GF-D8 (cell line): ENCODE measurements at places on chromosomes 3 and 15.

DNA sequence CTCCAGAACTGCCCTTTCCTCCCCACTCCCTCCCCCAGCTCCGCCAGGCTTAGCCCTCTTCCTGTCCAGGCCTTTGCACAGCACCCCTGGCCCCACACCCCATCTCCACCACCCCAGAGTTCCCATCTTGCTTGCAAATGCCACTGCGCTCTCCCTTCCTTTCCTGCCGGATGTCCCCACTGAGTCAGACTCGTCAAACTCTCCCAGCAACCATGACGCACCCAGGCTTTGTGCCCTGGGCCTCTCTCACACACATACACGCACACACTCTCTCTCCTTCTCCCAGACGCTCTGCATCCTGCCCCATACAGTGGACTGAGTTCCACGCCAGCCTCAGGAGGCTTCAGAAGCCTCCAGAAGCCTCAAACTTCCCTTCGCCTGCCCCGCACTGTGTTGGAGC is 2.8 kb upstream of the CCDC9B start:
- no peak for DNase-seq

GRCh38 chr3:14261229-14261628 is 82.6 kb downstream of the LSM3 start:
- DNase-seq, result no peak

DNA sequence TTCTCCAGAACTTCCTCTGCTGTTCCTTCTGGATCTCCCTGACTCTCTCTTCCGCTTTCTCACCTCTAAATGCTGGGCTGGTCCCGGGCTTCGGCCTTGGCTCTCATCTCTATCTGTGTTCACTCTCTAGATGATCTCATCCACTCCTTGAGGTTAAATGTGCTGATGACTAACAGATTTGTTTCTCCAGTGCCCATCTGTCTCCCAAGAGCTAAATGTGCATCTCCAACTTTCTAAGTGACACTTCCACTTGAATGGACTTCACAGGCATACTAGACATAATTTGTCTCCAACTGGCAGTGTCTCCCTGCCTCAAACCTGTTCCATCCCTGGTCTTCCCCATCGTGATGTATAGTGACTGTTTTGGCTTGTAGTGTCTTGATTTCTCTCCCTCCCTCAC is 95.3 kb downstream of the ITPR1 start:
- no peak for DNase-seq

- DNase-seq, result no peak
Measured at GRCh38 chr3:172965256-172965655, 175.8 kb downstream of the SPATA16 start.

DNA sequence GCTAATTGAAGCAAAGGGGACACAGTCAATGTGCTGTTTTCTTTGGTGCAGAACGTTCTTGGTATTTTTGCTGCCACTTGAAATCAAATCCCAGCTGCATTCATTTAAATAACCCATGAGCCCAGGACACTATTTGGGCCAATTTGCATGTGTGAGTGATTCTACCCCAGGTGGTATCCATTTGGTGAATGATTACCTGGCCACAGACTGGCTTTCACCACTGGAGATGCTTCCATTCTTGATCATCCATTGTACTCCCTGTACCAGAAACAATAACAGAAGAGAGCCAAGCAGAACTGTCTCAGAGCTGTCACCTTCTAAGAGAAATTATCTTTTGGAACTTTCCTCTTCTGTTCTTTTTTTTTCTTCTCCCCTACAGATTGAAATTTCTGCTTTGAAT is 139.7 kb upstream of the RARB start:
- no peak for DNase-seq

GRCh38 chr3:119069725-119070124 is 35.1 kb upstream of the IGSF11 start:
- DNase-seq, result no peak

- no peak for DNase-seq
Measured at GRCh38 chr3:96700322-96701315, 113.8 kb upstream of the EPHA6 start.

- DNase-seq, result no peak
Measured at GRCh38 chr3:78666470-78666800, 1101.4 kb downstream of the ROBO1 start.

DNA sequence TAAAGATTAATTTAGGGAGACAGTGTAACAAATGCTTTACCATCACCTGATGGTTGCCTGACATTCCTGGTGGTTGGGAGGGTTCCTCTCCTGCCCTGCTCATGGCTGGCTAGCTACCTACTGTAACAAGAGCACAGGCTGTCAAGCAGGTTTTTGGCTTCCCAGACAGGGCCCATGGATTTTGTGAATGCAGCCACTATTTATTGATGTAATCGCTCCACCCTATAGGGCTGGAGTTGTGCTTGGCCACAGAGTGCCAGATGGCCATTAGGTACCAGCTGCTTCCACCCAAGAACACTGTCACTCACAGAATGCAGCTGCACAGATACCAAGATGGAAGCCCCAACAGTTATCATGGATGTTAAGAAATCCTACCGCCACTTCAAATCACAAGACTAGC is 31.0 kb upstream of the KLHL25 start:
- no peak for DNase-seq

DNA sequence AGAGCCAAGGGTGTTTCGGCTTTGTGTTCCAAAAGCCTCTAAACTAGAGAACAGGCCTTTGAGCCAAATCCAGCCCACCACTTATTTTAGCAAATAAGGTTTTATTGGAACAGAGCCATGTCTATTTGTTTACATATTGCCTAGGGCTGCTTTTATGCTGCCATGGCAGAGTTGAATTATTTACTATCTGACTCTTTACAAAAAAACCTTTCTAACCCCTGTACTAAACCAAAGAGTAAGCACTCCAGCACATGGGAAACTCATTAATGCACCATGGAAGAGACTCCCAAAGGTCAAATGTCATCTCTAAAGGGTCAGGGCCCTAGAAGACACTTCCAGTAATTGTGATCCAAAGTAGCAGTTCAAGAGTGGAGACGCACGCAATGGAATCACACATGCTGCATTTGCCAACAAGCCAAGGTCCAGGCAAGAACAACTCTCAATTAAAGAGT is 22.3 kb downstream of the OSBPL10 start:
- DNase-seq, result no peak

DNA sequence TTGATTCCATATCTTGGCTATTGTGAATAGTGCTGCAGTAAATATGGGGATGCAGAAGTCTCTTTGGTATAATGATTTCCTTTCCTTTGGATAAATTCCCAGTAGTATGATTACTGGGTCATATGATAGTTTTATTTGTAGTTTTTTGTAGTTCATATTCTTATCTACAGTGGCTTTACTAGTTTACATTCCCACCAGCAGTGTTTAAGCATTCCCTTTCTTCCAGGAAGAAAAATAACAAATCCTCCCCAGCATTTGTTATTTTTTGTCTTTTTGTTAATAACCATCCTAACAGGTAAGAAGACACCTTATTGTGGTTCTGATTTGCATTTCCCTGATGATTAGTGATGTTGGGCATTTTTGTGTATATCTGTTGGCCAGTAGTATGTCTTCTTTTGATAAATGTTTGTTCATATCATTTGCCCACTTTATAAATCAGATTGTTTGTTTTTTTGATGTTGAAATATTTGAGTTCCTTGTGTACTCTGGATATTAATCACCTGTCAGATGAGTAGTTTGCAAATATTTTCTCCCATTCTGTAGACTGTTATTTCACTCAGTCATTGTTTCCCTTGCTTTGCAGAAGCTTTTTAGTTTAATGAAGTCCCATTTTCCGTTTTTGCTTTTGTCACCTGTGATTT is 163.3 kb upstream of the THRB start:
- no peak for DNase-seq

DNA sequence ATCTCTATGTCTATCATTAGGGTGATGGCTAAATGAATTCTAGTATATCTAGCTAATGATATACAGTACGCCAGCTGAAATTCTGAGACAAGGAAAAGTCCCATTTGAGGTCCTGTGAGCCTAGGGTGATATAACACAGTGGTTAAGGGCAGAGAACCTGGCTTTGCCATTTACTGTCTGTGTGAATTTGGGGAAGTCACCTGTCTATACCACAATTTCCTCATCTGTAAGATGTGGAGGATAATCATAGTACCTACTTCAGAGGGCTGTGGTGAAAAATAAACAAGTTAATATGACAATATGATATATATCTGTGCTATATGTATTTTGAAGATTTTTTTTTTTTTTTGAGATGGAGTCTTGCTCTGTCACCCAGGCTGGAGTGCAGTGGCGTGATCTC is 9.8 kb upstream of the ANKDD1A start:
- DNase-seq, result no peak

DNA sequence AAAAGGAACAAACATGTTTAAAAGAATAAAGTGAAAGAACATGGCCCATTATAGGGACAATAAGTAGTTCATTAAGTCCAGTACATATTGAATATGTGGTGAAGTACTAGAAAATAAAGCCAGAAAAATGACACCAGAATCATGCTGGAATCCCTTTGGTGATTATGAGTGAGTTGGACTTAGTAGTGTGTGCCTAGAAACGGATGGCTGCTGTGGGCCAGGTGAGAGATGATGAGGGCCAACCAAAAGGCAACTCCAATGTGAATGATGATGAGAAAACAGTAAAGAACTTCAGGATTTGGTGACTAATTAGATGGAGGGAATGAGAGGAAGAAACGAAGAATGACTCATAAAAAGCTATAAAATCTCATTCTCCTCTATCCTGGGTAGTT is 3.3 kb downstream of the CRYGS start:
- DNase-seq, result no peak

DNA sequence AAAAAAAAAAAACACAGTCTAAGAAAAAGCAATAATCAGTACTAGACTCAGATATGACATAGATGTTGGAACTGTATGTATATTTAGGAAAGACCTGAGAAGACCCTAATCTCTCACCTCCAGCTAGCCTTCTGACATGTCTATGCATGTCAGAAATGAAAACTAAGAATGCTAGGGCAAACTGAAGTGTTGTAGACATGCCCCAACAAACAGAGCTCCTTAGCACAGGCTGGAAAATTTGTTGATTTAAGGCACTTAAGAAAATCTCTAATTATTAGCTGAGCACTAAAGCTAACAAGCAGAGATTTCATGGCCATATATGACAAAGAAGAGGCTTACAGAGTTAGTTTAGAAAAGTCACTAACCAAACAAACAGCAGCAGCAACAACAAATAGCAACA is 45.5 kb upstream of the PRSS50 start:
- DNase-seq, result no peak

- no peak for DNase-seq
Measured at GRCh38 chr3:174581558-174581957, 277.6 kb upstream of the NAALADL2 start.

- DNase-seq, result no peak
Measured at GRCh38 chr3:12875857-12876836, 34.8 kb upstream of the RPL32 start.

DNA sequence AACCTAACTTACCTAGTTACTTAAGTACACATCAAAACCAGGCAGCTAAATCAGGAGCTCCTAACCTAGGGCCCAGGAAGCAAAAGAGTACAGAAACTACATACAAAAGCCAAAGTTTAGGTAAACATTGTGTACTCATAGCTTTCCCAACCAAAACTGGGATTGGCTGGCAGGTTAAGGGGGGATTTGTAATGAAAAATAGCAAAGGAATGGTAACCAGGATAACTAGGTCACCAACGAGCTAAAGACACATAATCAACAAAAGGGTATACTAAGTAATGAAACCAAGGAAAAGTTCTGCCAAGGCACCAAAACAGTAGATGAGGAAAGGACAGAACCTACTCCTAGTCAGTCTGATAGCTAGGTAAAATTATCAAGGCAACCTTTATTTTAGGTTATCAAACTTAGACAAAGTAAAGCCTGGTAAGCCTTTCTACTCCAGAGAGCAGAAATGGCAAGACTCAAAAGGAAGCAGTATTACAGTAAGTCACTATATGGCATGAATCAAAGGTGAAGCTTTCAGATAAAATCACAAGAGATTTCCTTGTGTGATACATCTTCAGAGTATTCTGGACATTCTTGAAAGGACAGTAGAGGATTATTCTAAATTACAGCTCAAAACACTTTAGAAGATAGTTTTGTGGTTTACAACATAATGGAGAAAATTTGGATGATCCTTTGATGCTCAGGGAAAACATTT is 10.2 kb downstream of the TRA2B start:
- no peak for DNase-seq

- no peak for DNase-seq
Measured at GRCh38 chr15:44532689-44533088, 4.3 kb upstream of the EIF3J start.

DNA sequence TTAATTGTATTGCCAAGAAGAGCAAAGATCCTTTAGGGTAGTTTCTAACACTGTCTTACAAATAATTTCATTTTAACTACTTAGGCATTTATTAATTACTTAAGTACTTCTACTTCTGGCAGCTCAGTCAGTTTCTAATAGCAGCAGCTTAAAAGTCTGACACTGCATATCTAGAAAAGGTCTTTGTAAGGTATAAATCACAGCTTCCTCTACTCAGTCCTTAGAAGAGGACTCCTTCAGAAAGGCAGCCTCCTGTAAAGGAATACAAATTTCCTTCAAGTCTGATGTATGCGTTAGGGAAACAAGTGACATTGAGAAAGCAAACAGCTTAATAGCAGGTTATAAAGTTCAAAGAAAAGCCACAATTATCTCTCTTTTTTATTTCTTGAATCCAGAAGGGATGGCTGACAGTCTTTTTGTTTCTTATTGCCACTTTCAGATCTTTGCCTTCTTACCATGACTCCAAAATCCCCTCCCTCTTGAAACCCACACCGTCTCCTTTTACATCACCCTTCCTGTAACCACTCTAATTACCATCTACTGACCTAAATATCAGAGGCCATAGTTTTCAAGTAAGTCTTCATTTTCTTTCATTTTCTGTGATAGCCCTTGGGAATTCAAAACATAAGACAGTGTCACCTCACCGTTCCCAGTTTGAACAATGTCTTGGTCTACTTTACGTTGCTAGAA is 109.5 kb downstream of the CGGBP1 start:
- DNase-seq, result no peak

DNA sequence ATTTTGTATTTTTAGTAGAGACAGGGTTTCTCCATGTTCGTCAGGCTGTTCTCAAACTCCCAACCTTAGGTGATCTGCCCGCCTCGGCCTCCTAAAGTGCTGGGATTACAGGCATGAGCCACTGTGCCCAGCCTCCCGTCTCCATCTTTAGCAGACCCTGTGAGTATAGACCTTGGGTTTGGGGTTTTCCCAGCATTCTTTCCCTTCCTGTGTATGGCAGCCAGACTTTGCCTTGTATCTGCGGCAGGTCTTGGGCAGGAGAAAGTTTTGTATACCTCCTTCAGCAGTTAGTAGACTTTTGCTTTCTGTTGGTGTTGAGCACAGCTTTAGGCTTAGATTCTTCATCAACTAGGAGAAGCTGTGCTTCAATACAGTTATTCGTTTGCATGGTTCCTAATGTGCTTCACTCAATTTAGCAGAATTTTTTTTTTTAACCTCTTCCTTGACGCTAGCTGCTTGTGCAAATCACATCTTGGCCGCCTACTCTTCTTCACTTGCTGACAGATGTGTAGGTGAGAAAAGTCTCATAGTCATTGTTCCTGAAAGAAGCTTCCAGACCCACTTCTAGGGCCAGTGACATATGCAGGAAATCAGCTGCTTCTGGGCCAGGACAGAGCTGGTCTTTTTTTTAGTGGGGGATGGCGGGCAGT is 38.4 kb downstream of the MAP2K1 start:
- DNase-seq, result no peak
